ENCODE measurements at places on chromosomes 3 and 15. TPM values are rescaled to one million over a fixed set of nuclear protein-coding genes. Genes with fewer than 3 reads are reported as not detected.

The GNL3 gene
- total RNA-seq: 39.2 TPM

DNA sequence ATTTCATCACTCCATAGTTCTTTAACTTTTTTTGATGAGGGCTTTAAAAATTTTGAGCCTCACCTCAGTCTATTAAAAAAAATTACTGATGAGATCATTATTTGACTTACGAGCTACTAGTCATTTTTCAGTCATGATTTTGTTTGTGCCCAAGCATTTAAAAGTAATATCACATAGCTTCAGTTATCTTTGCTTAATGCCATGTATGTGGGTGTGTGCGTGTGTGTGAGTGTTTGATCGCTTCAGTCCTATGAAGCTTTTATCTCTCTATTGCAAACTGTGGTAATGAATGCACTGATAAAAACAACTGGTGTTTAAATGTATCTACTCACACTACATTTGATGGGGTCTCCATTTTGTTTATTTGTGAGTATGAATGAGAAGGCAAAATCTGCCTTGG lies 49.8 kb downstream of the RSRC1 start:
- DNase-seq: no peak

DNA sequence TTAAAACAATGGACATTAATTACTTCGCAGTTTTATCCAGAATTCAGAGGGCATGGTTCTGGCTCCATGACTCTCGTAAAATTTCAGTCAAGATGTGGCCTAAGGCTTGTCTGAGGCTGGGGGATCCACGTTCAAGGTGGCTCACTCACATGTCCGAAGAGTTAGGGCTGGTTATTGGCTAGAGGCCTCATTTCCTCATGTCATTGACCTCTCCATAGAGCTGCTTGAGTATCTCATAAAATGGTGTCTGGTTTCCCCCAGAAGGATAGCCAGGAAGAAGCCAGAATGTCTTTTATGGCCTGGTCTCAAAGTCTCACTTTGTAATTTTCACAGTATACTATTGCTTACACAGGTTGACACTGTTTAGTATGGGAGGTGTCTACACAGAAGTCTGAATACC lies 67.3 kb upstream of the DCBLD2 start:
- DNase-seq: no peak

The LRRC3B gene
- total RNA-seq: not detected

- DNase-seq: peak; percentile 77
Observed at GRCh38 chr15:59917504-59918157, 86.5 kb upstream of the FOXB1 start.

DNA sequence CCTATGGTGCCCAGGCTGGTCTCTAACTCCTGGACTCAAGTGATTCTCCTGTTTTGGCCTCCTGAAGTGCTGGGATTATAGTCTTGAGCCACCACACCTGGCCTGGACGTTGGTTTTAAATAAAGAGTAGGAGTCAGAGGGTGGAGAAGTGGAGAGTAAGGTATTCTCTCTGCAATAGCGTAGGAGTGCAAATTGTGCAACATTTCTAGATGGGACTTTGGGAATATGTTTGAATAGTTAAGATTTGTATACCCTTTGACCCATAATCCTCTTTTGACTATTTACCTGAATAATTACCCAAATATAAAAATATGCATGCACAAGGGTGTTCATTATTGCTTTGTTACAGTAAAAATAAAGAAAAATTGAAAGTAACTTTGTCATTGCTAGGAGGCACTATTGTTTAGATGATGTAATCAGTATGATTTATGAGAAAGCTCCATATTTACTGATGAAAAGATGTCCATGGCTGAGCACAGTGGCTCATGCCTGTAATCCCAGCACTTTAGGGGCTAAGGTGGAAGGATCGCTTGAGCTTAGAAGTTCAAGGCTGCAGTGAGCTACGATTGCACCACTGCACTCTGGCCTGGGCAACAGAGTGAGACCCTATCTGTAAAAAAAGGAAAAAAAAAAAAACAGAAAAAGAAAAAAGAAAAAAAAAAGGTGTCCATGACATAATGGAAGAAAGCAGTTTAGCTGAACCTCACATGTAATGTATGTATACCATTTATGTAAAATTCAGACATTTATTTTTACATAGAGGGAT lies 15.1 kb upstream of the XYLB start:
- no peak for DNase-seq

The NEIL1 gene
- total RNA-seq: 71.9 TPM

- no peak for DNase-seq
Observed at GRCh38 chr15:40368719-40369473, 10.9 kb downstream of the DISP2 start.

The SLC22A13 gene
- 0.56 TPM for total RNA-seq

Measured in thyroid gland (tissue), 4 donors.